Spleen (tissue), 13 donors: ENCODE measurements at places on chromosomes 13 and 19. TPM values are rescaled to one million over a fixed set of nuclear protein-coding genes. Genes with fewer than 3 reads are reported as not detected.

GRCh38 chr19:28960986-28961705, 251.8 kb downstream of the UQCRFS1 start:
- no peak for DNase-seq

DNA sequence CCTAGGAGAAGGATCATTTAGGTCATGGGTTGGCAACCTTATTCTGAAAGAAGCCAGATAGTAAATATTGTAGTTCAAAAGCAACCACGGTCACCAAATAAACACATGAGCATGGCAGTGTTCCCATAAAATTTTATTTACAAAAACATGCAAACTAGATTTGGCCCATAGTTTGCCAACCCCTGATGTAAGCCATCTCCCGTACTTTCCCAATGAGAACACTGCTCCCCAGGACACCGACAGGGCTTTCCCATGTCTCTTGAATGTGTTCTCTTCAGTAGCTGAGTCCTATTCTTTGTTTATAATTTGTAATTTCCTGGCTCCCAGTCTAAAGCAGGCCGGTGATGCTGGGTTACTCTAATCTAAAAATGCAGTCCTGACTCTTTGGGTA, 239.6 kb downstream of the LHFPL6 start:
- no peak for DNase-seq

DNA sequence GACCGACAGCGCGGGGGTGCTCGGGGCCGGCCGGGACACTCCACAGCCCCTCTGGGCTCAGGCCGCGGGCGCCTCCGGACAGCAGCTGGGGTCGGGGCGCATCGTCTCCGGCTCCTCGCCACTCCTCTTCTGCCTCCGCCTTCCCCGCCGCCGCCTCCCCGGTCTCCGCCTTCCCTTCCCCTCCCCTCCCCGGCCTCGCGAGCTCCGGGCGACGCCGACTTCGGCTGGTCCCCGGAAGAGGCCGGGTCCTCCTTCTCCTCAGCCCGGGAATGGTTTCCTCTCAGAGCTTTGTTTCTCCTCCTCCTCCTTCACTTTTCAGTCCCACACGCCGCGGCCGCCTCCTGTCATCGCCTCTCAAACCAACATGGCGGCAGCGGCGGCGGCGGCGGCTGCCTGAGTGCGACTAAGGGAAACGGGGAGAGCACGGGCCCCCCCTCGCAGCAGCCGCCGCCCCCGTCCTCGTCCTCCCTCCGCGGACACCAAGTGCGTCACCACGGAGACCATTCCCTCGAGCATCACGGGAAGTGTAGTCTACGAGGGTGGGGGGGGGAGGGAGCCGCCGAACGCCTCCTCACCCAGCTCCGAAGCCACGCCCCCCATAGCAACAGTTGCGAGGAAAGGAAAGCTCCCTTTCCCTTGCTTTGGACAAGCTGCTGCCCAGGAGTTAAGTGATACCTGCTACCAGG, at the start of gene UBL3:
TSS of gene UBL3 (minus strand) at position 405 of the 686 bp plus-strand sequence. CDS start 1,079 bp downstream, outside the sequence.
- DNase-seq, result peak; percentile 99

- no peak for DNase-seq
Measured at GRCh38 chr13:87052731-87053130, 618.4 kb upstream of the SLITRK5 start.

DNA sequence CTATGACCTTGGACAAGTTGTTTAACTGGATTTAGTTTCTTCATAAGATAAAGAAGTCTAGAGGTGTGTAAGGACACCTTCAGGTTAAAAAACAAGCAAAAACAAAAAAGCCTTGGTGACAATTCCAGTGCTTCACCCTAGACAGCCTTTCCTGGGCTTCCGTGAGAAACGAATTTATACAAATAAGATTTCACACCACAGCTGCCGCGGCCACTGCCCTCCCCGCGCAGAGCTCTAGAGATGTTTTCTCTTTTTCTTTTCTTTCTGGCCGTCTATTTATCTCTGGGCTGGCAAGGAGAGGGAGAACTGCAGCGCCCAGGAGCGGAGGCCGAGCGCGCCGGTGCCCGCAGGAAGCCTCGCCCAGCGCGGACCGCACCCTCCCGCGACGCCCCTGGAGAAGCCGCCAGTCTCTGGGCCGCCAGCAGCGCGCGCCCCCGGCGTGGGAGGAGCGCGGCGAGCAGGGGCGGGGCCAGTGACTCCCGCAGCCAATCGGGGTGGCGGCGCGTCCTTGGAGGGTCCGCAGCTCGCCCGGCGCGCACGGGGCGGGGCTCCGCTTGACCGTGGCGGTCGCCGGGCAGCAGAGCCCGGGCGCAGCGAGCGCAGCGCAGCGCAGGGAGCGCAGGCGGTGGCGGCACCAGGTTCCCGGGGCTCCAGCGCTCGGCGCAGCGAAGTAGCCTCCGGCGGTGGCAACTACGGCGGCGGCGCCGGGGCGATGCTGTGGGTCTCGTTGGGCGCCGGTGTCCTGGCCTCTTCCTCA, 107.0 kb downstream of the RXFP2 start:
- DNase-seq, result peak; percentile 93

- DNase-seq, result no peak
Measured at GRCh38 chr13:114122127-114122511, 10.3 kb downstream of the RASA3 start.

DNA sequence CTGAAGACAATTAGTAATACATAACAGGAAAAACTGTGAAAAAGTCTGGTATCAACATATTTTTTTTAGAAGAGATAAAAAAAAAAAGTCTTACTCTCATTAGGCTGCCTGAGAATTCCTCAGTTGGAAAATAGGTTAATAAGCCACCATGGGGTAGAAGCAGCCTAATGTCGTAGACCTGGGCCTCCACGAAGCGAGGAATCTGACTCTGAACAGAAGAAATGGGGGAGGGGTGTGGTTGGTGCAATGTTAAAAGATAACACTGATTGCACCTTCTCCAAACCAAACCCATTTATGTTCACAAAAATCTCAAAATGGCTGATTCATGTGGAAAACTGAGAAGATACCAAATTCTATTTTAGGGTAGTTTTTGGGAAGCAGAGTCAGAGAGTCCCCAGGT, 62.4 kb downstream of the MPHOSPH8 start:
- no peak for DNase-seq

GRCh38 chr13:23433171-23434153, at the start of gene SACS:
TSS of gene SACS (minus strand) at chr13:23433702. CDS start at chr13:23411239, 22,463 bp downstream.
- no peak for DNase-seq

The TMEM255B gene
- 5.7 TPM for total RNA-seq

The ZNF284 gene
- total RNA-seq, result 2.8 TPM

DNA sequence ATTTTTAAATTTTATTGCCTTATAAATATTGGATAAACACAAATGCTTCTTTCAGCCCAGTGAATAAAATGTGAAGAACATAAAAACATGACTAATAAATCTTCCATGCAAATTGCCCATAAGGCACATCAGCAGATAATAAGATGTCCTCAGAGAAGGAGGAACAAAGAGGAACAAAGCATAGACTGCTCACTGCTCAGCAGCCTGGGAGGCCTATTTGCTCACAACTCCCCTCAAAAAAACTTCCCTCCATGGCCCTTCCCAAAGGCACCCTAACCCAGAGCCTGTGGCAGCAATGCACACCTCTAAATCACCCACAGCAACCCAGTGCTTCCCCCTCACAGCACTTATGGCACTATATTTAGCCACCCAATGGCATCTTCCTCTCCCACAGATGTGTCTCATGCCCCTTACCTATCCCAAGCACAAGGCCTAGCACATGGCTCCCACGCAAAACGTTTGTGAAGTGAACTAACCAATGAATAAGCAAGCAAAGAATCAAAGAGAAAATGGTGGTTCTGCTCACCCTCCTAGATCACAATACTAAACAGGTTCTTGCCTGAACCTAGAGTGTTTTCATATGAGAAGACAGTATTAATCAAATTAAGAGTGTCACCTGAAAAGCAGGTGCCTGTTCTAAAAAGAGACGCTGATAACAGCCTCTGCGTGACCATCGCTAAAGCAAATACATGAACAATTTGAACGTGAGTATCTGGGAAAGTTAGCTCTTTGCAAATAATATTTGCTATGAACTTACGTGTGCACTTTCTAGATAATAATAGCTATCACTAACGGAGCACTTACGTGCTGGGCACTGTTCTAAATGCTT, 96.9 kb downstream of the TBC1D4 start:
- DNase-seq, result no peak

DNA sequence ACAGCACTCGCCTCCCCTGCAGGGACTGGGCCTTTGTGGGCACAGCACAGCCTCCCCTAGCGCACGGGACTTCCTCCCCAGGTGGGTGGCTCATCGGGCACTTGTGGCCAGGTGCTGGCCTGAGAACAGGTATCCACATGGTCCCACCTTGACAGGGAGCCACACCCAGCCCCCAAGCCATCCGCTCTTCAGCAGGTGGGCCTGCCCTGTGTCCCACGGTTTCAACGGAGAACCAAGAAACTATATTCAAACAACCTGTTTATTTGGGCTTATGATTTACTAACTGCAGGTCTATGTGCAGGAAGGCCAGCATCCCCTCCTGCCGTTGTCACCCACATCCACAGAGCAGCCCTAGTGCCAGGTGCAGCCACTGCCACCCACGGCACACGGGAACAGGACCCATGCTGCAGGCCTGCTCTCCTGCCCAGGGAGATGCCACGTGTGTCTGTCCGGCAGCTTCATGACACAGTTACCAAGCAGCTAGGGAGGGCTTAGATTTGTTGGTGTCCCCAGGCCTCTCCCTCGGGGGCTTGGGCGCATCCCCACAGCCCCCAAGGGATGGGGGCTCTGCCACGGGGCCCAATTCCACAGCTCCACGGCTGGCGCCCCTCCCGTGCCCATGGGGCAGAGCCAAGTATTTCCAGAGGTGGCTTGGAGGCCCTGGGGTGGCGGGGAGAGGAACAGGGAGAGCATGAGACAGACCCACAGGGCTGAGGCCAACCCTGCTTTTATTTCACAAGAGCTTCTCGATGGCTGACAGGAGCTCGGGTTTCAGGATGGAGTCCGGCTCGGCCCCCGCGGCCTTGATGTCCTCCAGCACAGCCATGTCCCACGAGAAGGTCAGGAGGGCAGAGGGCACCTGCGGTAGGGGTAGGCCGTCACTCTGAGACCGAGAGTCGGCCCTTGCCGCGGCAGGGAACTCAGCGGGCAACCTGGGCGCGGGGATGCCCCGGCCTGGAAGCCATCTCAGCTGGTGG, 12.5 kb downstream of the UBXN6 start:
- DNase-seq, result no peak

- no peak for DNase-seq
Measured at GRCh38 chr13:110109910-110110309, 197.0 kb downstream of the COL4A1 start.

DNA sequence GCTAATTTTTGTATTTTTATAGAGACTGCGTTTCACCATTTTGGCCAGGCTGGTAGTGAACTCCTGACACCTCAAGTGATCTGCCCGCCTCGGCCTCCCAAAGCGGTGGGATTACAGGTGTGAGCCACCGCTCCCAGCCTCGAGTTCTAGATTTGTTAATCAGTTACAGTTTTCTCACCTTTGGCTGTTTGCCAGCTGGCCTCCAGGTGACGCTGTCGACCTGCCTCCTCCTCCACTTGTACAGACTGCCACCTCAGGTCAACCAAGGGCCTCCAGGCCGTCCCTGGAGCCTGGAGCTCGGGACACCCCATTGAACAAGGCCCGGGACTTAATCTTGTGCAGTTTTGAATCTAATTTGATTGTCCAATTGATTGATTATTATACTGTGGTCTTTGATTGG, 45.5 kb downstream of the IER2 start:
- DNase-seq, result peak; percentile 85

The ODAD3 gene
- total RNA-seq, result 0.84 TPM

- DNase-seq, result no peak
Measured at GRCh38 chr13:38606699-38607535, 80.0 kb upstream of the FREM2 start.

The ZNF571 gene
- total RNA-seq, result 6.9 TPM

- no peak for DNase-seq
Measured at GRCh38 chr19:10389863-10390262, 9.5 kb upstream of the TYK2 start.

DNA sequence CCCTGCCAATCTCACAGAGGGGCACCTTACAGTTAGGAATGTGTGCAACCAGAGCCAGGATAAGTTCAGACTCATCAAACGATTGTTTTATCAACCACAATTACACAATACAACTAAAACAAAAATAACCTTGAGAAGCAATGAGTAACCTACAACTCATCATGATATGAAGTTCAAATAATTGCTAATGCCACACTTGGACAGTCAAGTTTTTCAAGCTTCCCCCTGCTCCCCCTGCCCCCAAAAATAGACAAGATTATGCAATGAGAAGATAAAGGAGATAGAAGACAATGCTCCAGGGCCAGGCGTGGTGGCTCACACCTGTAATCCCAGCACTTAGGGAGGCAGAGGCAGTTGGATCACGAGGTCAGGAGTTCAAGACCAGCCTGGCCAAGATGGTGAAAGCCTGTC, 13.6 kb upstream of the KPNA3 start:
- DNase-seq, result no peak

GRCh38 chr19:48244281-48244680, 11.4 kb downstream of the CARD8 start:
- no peak for DNase-seq

GRCh38 chr19:51621178-51621577, 9.0 kb downstream of the SIGLEC5 start:
- DNase-seq, result no peak

The COG6 gene
- 34.5 TPM for total RNA-seq

DNA sequence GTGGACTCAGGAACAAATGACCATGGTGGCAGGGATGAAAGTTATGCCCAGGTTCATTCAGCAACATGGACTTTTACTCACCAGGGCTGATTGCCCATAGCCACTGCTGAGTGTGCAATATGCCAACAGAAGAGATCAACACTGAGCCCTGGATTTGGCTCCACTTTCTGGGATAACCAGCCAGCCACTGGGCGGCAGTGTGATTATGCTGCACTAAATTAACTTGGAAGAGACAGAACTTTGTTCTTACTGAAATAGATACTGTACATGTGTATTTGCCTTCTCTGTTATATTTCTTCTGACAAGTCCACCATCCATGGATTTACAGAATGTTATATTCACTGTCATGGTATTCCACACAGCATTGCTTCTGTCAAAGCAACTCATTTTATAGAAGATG, 257.4 kb downstream of the TDRD3 start:
- DNase-seq, result no peak

- no peak for DNase-seq
Measured at GRCh38 chr19:11693505-11694499, 44.9 kb downstream of the ZNF823 start.

- DNase-seq, result peak; percentile 87
Measured at GRCh38 chr19:3047496-3048189, 14.7 kb downstream of the TLE5 start.

The TEX101 gene
- total RNA-seq, result not detected

The CGB5 gene
- total RNA-seq, result not detected

DNA sequence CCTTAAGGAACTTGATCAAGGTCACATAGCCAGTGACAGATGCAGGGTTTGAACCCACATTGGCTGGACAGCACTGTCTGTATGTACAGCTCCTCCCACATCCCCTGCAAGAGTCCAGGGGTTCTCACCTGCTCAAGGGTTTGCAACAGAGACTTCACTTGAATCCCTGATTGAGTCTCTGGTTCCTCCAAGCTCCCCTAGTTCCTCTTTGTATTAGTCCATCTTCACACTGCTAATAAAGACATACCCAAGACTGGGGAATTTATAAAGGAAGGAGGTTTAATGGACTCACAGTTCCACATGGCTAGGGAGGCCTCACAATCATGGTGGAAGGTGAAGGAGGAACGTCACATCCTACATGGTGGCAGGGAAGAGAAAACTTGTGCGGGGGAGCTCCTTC, 72.8 kb upstream of the CLDN10 start:
- no peak for DNase-seq

- DNase-seq, result no peak
Measured at GRCh38 chr13:38494445-38494844, 144.8 kb downstream of the UFM1 start.

The RUBCNL gene
- total RNA-seq, result 51.7 TPM

GRCh38 chr13:79736356-79736755, 255.4 kb downstream of the NDFIP2 start:
- DNase-seq, result no peak

The NDUFS7 gene
- 95.8 TPM for total RNA-seq

The SMIM44 gene
- not detected for total RNA-seq

The CLEC11A gene
- total RNA-seq, result 9.0 TPM

The GARIN5A gene
- total RNA-seq, result not detected
